ENCODE measurements at places on chromosomes 13 and 19.

GRCh38 chr19:38245826-38246498 lies 10.2 kb downstream of the PPP1R14A start:
- no peak for DNase-seq

GRCh38 chr13:91078093-91078679 lies 269.3 kb upstream of the MIR17HG start:
- DNase-seq = no peak

DNA sequence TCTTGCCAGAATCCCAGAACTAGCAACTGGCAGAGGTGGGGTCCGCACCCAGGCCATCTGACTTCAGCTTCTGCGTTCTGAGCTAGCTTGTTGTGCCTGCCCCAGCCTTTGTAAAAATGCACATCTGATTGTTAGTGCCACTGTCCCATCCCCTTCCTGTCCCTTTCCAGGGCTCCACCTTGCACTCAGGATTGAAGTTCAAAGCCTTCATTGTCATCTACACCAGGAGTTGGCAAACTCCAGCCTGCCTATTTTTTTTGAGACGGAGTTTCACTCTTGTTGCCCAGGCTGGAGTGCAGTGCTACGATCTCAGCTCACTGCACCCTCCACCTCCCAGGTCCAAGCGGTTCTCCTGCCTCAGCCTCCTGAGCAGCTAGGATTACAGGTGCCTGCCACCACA lies 2.9 kb downstream of the THOP1 start:
- no peak for DNase-seq

DNA sequence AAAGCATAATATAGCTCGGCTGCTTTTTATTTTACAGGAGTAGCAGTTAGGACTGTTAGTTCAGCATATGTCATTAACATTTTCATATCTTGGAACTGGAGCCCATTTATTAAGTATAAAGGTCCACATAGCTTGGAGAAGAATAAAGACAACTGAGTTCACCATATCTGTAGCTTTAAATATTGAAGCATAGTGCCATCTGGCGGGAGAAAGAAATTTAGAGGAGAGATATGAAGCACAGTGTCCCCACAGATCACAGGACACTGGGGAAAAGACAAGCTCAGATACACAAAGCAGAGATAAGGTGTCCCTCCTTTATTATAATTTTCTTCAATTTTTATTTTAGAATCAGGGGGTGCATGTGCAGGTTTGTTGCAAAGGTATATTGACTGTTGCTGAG lies 104.7 kb upstream of the FREM2 start:
- DNase-seq = no peak

- no peak for DNase-seq
Observed at GRCh38 chr13:102774214-102774568, 605 bp upstream of the TEX30 start.

DNA sequence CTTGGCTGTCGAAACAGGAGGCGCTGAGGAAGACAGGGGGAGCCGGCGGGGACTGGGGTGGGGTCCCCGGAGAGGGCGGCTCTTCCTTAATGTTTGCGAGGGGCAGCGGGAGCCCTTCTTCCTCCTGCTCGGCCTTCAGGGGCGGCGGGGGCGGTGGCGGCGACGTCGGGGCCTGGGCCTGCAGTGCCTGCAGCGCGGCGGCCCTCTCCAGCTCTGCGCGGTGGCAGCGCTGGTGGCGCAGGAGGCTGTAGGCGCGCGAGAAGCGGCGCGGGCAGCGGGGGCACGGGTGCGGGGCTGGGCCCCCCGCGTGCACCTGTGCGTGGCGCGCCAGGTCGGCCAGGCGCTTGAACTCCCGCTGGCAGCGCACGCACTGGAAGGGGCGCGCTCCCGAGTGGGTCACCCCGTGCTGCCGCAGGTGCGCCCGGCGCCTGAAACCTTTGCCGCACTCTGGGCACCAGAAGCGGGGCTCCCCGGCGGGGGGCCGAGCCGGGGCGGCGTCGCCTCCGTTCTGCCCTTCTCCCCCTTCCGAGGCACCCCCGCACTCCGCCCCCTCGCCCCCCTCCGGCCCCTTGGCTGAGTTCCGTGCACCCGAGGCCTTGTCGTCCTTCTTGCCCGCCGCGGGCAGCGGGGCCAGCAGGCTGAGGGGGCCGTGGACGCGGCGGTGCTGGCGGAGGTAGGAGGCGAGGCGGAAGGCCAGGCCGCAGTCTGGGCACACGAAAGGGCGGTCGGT lies 2.5 kb downstream of the ZNF579 start:
- no peak for DNase-seq

DNA sequence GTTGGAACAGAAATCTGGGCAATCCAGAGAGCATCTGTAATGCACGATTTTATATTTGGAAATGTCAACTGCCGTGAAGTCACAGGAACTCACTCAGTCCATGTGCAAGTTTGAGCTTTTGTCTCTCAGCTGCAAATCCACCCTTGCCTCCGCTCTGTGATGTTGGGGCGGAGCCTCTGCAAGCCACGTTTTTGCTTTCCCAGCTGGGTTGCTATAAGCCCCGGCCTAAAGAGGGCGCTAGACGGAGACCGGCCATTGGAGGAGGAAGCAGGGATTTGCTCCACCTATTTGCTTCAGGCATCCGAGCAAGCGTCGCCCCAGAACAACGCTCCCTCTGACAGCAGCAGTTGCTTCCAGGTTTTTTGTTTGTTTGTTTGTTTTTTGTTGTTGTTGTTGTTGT lies 56.2 kb downstream of the TRPM4 start:
- DNase-seq = no peak

- DNase-seq = peak; percentile 33
Observed at GRCh38 chr19:9885077-9885552, 50.0 kb downstream of the PIN1 start.

- DNase-seq = peak; percentile 73
Observed at GRCh38 chr19:4455719-4456475, 1.7 kb downstream of the UBXN6 start.

DNA sequence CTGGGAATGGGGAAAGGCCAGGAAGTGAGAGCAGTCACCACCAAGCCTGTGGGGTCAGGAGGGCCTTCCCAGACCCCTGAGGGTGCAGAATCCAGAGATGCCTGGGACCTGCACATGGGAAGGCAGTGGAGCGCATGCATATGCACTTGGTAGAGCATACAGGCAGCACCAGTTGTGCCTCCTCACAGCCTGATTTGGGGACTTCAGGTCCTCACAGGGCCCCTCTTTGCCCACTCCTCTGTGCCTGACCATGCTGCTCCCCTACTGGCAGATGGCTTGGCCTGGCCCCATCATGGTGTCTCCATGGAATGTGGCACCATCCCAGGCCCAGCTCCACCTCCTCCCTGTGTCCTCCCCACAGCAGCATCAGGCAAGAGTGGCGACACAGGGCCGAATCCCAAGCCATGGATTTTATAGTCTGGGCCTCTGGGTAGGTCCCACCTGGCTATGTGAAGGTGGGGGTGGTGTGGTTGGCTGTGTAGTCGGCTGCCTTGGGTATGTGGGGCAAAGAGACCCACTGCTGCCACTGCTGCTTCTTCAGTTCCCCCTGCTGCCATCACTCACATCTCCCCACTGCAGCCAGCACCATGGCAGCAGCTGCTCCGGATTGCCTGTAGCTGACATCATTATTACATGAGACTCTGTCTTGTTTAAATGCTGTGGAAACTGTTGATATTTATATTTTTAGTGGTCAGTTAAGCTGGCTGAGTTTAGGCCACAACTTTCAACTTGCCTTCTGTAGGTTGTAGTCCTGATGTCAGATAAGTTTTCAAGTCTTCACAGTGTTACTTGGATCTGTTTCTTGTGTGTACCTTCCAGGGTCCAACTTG lies 247.0 kb downstream of the GPC6 start:
- DNase-seq = peak; percentile 27

DNA sequence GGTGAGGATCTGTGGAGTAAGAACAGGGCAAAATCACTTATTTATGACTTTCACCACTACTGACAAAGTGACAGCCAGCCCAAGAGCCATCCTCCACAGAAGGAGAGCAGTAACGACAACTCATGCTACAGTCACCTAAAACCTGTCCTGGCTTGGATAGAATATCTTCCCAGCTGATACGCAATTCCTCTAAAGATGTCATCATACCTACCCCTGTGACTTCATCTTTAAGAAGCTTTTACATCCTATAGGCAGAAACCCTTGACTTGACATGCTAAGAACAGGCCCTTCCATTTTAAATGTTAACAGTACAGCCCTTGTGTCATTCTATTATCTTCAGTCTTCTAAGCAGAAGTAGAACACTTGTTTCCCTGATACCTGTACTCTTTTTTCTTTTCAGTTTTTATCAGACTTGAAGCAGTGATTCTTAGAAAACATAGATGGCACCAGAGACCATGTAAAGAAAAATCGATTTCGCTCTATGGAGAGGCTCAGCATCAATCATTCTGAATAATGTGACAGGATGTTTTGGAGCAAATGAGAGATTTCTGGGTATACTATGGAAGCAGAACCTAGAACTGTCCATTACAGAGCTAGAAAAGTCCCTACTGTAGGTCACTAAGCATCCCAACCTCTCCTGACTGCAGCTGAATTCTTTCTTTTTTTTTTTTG lies 20.1 kb downstream of the STOML3 start:
- DNase-seq = no peak

GRCh38 chr13:33250609-33251008 lies 34.9 kb downstream of the STARD13 start:
- DNase-seq = no peak

GRCh38 chr19:9139609-9140158 lies 513 bp upstream of the ZNF317 start:
- DNase-seq = no peak

DNA sequence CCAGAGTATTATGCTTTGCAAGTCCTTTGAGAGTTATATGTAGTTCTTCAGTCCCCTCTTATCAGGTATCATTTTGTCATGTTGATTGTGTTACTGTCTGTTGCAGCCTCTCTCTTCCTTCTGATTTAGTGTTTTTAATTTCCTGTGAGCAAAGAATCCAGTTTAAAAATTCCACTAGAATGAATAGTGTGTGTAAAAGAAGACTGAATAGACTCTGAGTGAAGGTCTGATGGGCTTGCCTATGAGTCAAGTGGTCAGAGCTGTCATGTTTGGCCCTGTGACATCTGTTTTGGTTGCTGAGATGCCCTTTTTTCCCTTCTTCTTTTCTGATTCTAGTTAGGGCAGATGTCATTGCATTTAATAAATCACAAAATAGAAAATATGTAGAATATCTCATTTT lies 23.3 kb upstream of the KCTD4 start:
- no peak for DNase-seq

DNA sequence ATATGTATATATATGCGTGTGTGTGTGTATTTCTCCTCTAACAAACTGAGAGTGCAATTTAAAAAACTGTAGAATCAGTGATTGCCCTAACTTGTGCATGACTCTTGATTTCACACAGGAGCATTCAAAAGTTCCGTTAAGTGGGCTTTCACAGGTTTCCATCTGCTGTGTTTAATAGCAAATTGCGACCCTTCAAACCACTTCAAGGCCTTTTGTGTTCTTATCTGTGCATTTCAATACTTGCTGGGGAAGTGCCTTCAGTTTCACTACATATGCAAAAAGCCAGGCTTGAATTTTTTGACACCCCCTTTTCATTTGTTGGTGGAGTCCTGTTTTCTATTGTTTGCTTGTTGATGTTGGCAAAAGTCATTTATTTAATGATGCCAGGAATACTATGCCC lies 158.0 kb downstream of the TM9SF2 start:
- DNase-seq = no peak

DNA sequence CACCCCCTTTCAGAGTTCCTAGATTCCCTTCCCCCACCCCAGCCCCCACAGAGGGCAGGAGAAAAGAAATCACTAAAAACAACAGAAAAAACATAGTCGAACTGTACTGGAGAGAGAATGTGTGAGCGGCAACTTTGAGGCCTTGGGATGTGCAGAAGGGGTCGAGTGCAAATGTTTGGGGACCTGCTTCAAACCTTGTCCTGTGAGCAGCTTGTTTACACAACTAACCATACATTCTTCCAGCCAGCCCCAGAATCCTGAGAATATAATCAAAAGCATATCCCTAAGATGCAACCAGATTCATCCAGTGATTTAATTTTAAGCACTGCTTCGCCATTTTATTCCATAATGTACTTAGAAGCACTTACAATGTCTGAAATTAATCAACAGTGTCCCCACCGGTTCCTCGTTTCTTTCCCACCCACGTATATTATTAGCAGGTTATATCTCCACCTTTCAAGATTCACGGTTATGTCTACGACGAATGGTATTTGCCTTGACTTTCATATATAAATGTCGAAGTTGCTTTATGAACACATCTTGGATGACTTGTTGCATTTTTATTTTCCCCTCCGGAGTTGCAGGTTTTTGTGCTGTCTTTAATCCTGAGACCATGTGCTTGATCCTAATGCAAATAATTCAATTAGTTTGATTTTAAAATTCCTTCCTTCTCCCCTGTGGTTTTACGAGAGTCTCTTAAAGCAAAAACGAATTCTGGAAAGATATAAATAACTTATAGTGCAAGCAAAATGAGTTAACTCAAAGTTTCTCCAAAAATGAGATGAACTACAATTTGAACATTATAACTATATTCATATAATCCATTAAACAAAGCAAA lies 107.6 kb downstream of the ZIC5 start:
- DNase-seq = no peak

GRCh38 chr19:1929021-1929742 lies 11.8 kb upstream of the CSNK1G2 start:
- no peak for DNase-seq

GRCh38 chr19:40507892-40508291 lies 41.1 kb downstream of the SPTBN4 start:
- no peak for DNase-seq

DNA sequence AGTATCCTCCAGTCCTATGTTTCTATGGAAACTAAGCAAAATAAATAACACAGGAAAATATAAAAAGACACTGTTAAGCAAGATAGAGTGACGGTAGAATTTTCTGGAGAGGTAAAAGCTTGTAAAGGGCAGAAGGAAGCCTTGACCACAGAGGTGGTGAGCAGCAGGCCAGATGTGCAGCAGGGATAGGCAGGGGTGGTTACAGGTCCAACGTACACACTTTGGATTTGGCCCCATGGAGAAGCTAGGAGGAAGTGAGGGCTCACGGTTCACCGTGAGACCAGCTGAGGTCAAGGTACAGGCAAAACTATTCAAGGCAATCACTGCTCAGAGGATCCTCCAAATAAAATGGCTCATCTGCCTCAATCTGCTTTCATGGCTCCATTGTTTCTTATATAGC lies 242.8 kb downstream of the B3GLCT start:
- DNase-seq = no peak

- no peak for DNase-seq
Observed at GRCh38 chr19:16249826-16250404, 52.2 kb downstream of the AP1M1 start.

DNA sequence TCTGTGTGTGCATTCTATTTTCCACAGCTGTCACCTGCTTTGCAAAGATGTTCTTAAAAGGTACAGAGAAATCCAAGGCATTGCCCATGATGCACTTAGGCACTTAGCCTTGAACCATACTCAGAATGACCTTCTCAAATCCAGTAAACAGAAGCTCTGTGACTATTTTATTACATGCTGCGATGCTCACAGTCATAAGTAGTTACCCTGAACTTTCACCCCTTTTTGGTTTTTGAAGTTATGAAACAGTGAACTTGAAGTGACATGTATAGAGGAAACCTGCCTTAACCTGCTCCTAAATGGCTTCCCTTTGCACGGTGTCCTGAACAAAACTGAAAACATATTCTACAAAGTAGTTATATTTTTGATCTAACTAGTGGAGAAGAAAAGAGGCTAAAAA lies 100.4 kb downstream of the SLC10A2 start:
- no peak for DNase-seq

All from skeletal muscle cell (primary cell).